Activated CD4-positive, alpha-beta T cell treated with anti-CD3 and anti-CD28 coated beads for 48 hours (primary cell): ENCODE measurements at places on chromosomes 3 and 15.

DNA sequence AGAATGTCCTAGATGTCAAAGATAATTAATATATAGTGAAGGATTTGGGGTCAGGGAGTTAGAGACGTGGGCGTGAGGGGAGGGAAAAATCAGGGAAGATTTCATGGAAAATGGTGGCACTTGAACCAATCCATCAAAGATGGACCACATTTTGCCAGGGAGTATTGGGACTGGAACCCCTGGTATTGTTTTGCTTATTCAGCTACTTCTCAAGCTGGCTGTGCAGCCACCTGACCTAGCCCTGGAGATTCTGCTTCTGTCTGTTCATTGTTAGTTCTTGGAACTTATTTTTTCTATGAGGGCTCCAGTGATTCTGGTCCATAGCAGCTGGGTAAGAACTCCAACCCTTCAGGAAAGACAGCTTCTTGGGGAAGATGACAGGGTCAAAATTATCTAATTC is 3.3 kb upstream of the THRB start:
- DNase-seq: no peak

DNA sequence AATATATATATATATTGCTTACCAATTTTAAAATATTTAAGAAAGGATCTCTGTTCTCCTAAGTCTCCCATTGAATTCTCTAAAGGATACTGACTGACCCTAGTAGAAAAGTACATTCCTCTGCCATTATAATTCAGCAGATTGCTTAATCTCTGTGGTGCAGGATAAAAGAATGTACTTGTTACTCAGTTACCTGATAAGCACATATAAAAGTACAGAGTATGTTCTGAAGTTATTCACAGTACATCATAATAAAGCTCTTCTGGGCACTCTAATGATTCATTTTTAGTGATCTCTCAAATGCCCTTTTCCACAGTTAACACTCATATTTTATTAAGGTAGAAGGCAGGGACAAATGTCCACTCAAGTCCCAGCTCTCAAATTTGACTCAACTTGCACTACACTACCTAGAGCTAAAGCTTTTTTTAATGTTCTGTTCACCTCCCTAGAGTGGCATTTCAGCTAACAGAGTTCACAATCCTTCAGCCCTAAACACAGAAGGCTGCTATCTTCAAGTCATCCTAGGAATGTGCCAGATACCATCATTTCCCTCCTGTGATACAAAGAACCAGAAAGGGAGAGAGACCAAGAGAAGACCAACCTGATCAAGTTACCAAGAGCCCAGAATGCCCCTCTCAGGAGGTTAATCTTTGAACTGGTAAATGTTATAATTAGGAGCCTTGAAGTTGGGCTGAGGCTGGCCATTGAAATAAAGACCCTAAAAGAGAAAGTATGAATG is 53.3 kb downstream of the MEIS2 start:
- DNase-seq: no peak

DNA sequence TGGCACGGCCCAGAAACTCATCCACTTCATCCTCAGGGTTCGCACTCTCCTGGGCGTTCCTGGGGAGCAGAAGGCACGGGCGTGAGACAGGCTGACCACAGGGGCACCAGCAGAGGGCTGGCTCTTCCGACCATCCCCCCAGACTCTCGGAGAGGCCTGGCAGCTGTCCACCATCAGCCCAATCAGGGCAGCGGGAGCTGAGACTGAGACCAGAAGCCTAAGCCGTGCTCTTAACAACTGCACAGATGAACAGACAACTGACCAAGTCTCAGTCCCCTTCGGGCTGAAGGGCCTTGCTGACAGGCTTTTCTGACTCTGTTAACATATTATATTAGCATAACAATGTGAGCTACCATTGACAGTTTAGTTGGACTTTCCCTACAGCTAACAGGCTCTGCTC is 118.0 kb downstream of the SEC22A start:
- no peak for DNase-seq

- no peak for DNase-seq
These were observed 18.0 kb upstream of the C2CD4B start for GRCh38 chr15:62183130-62183529.

DNA sequence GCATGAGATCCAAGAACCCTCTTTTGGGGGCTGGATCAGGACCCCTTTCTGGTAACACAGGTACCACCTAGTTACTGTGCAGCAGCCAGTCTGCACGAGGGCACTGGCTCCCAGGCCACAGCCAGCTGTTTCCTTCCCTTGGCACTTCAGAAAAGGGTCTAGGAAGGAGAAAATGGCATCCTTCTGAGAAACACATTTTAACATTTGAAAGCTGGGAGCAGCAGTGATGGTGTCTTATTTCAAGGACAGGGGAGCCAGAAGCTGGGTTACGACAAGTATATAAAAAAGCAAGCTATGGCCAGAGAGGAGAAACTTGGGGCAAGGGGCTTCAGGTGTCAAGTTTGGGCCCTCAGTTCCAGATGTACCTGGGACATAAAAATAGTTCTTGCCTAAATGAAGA is 282.8 kb downstream of the CTNNB1 start:
- no peak for DNase-seq

DNA sequence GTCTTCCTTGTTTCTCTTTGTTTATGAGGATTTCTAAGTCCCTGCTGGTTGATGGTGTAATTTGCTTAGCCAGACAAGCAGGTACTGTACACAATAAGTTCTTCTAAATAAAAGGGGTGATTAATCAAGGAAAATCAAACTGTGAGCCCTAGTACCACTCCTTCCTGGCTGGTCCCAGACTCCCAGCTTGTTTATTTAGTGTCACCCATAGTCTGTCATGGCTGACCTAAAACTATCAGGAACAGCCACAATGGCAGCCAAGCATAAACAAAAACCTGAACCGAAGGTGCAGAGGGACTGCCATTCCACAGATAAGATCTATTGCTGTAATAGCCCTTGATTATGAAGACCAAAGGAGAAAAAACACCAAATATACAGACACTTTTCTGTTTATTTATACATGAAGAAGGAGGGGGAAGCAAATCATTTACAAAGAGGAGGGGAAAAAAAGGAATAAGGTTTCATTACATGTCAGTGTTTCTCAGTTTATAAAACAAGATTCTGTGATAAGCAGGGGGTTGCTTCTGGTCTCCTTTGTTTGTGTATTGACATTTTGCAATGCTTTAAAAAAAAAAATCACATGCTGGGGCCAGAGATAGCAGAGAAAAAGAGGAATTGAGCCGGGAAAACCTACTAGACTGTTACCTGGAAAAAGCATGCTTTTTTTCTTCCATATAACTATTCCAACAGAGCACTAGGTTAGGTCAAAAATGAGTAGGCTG is 182.4 kb upstream of the DPH6 start:
- no peak for DNase-seq

- DNase-seq: no peak
These were observed 514.8 kb downstream of the MAGI1 start for GRCh38 chr3:65523878-65524277.

GRCh38 chr15:31266712-31267111 is 59.9 kb upstream of the KLF13 start:
- DNase-seq: no peak

DNA sequence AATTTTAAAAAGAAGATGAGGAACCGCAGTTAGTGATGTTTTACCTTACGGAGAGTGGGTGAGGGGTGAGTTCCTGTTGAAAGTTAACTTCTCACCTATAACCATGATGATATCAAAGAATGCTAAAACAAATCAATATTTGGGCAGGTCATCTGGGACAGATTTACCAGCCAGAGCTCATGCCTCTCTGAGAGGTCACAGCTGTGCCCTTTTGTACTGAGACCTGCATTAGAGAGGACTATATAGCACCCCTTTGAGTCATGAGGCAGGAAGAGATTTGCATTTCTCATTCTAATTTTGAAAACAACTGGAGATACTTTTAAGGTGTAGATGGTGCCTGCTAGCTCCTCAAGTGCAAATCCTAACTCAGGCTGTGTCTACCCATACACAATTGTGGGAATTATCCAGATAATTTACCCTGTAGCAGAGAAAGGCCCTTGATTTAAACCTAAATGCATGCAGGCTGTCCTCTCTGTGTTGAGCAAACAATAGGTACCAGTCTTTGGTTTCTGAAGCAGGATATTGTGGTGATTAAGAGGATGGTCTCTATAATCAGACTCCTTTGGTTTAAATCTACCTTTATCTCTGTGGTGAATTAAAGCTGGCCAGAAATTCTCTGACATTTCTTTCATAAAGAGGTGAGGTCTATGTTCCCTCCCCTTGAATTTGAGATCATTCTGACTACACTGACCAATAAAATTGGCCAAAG is 5.8 kb upstream of the TM4SF4 start:
- DNase-seq: no peak

DNA sequence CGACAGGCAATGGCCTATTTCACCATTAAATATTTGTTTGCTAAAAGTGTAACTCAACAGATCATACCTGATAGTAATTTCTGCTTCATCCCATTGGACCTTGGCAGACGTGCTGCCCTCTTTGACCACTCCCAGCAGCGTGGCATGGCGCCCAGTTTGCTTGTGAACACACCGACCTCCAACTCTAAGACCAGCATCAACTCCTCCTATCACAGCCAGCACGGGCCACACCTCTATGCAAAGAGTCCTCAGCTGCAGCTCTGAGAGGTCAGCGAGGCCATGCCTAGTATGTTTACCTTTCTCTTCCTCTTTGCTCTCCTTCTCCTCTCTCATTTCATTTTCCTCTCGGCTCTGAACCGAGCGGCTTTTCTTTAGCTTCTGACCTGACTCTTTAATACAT is 80.6 kb downstream of the FBXL22 start:
- DNase-seq: no peak

DNA sequence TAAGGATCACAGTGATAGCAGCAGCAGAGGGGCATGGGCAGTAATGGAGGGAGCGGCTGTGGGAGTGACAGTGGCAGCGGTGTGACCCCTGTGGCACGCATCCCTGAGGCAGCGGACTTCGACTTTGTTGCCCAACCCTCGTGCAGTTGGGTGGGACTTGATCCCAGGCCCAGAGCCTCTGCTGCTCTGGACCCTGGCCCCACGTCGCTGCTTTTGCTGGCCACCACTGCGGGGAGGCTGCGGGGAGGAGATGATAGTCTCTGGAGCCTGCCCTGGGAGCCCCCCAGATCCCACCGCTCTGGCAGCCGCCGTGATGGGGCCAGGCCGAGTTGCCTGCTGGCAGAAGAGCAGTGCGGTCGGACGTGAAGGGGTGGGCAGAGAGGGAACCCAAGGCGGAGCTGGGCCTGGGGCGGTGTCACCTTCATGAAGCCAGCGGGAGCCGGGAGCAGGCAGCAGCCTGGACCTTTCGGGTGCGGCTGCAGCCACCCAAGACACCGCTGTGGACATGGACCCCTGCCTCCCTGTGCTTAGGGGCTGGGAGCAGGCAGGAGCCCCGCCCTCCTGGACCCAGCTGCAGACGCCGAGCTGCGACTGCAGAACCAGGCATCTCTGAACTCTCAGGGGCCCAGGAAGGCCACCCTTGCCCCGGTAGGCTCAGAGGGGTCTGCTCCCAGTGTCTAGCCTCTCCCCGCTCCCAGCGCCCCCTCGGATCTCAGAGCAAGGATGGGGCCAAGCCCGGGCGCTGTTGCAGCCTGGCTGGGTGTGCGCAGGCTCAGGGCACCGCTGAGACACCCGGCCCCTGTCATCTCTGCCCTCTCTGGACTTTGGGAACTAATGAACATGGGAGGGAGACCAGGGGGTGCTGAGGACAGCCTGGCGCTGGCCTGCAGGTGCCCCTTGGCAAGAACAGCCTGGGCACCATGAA is 38.3 kb downstream of the COMMD2 start:
- no peak for DNase-seq

- no peak for DNase-seq
These were observed 173.8 kb upstream of the THBS1 start for GRCh38 chr15:39407116-39407515.

DNA sequence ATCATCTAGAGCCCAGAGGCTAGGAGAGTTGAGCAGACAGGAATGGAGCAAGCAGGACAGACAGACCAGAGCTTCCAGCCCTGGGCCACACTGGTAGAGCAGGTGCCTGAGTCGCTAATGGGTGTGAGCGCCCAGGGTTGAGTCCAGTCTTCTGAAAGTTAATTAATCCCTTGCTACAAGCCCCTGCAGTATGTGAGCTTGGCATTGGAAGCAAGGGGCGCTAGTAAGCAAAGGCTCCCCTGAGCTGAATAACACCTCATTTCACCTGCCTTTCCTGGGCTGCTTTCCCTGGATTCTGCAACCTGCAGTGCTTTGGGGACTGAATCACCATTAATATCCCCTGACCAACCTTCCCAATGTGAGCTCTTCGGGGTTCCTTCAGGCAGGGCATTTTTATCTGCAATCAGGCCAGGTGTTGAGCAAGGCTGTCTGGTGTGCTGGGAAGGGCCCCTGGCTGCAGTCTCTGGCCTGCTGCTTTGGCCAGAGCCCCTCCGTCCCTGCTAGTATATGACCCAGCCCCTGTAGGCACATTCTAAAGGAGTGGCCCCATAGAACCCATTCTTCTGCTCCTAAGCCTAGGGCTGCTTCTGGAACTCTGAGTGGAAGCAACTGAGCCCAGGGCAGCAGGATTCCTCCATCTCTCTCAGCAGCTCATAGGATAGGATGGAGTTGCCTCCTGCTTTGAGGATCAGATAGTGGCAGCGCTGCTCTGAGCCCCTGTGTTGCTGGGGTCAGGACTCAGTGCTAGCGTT is 45.1 kb upstream of the EPHB1 start:
- no peak for DNase-seq

DNA sequence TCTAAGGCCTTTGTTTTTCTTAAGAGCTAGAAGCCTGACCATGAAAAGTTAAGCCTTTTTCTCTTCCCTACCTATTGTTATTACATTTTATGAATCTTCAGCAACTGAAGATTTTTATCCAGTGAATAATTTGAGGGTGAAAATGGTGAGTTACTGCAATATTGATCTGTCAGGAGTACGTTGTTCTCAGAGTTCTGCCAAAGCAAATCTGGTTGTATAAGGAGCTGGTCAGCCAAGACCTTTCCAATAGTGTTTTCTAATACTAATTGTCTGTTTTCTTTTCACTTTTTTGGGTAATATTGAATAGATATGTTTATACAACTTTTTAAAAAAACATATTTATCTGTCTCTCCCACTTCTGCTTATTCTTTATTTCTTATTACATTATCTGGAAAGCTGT is 15.0 kb downstream of the SPTSSB start:
- DNase-seq: no peak

DNA sequence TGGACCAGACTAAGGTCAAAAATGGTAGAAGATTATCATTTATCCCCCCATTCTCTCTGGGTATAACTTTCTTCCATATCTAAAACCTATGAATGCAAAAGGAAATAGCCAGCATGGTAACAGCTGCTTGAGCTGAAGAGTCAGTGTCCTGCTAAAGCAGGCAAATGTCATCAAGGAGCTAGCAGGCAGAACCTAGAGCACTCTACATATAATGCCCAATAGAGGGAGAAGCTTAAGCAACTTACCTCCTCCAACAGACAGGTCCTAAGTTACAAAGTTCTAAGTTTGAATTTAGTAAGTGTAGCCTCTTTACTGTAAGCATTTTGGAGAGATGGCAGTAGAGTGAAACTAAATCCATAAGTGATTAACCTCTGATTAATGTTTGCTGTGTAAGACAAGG is 7.7 kb downstream of the RAF1 start:
- DNase-seq: no peak

GRCh38 chr3:62132027-62132602 is 241.2 kb downstream of the FEZF2 start:
- no peak for DNase-seq

- DNase-seq: no peak
These were observed 107.9 kb downstream of the LRTM1 start for GRCh38 chr3:54819946-54820345.
